ENCODE measurements at places on chromosomes 7 and 10. TPM values are rescaled to one million over a fixed set of nuclear protein-coding genes. Genes with fewer than 3 reads are reported as not detected.

GRCh38 chr7:80415522-80415921 is 96.3 kb downstream of the GNAT3 start:
- no peak for DNase-seq

Gene TECTB
- not detected for total RNA-seq

- no peak for DNase-seq
Measured at GRCh38 chr10:32190890-32191491, 134.8 kb upstream of the KIF5B start.

Gene OR2A5
- total RNA-seq, result not detected

- DNase-seq, result no peak
Measured at GRCh38 chr10:48449501-48450232, 143.2 kb downstream of the MAPK8 start.

Gene SFTPA1
- not detected for total RNA-seq

Gene PDE6C
- not detected for total RNA-seq

GRCh38 chr7:68922850-68923249 is 675.4 kb upstream of the AUTS2 start:
- no peak for DNase-seq

Gene RARRES2
- 21.5 TPM for total RNA-seq

GRCh38 chr7:143511593-143512047 is 33.9 kb downstream of the TAS2R41 start:
- DNase-seq, result no peak

DNA sequence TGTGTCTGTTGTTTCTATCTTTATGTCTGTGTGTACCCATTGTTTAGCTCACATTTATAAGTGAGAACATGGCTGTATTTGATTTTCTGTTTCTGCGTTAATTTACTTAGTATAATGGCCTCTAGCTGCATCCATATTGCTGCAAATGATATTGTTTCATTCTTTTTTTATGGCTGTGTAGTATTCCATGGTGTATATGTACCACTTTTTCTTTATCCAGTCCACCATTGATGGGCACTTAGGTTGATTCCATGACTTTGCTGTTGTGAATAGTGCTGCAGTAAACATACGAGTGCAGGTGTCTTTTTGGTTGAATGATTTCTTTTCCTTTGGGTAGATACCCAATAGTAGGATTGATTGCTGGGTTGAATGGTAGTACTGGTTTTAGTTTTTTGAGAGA is 48.2 kb downstream of the ZNRF2 start:
- no peak for DNase-seq

GRCh38 chr10:81192221-81192788 is 654.6 kb downstream of the SH2D4B start:
- DNase-seq, result no peak
